ENCODE measurements at places on chromosomes 11 and 22. TPM values are rescaled to one million over a fixed set of nuclear protein-coding genes. Genes with fewer than 3 reads are reported as not detected.

- H3K4me3 ChIP-seq: no peak overlapping the region
- no peaks in the 10 kb centered on the region for H3K4me1 ChIP-seq
- H3K27ac ChIP-seq: no peak overlapping the region
- peaks cover 93% of the 10 kb centered on the region for H3K36me3 ChIP-seq
Measured at GRCh38 chr11:74871037-74871436, 77.9 kb downstream of the XRRA1 start.

GRCh38 chr11:126838779-126839178 lies 161.8 kb downstream of the KIRREL3 start:
- H3K4me1 ChIP-seq: no peaks in the 10 kb centered on the region
- H3K27me3 ChIP-seq: peaks cover 3% of the 10 kb centered on the region
- no peaks in the 10 kb centered on the region for H3K36me3 ChIP-seq
- no peak overlapping the region for H3K4me3 ChIP-seq

GRCh38 chr11:89361734-89362133 lies 129.4 kb downstream of the NOX4 start:
- H3K36me3 ChIP-seq: no peaks in the 10 kb centered on the region
- no peaks in the 10 kb centered on the region for H3K27me3 ChIP-seq
- H3K4me3 ChIP-seq: no peak overlapping the region
- H3K4me1 ChIP-seq: no peaks in the 10 kb centered on the region
- H3K27ac ChIP-seq: no peak overlapping the region

GRCh38 chr11:46659908-46660307 lies 40.5 kb downstream of the ARHGAP1 start:
- H3K27ac ChIP-seq: peak overlapping the region; percentile 3
- peaks cover 28% of the 10 kb centered on the region for H3K36me3 ChIP-seq
- H3K27me3 ChIP-seq: no peaks in the 10 kb centered on the region
- no peak for DNase-seq

- H3K4me3 ChIP-seq: no peak overlapping the region
- peaks cover 11% of the 10 kb centered on the region for H3K27me3 ChIP-seq
- H3K36me3 ChIP-seq: no peaks in the 10 kb centered on the region
- DNase-seq: no peak
- no peak overlapping the region for H3K27ac ChIP-seq
- H3K4me1 ChIP-seq: peaks cover 2% of the 10 kb centered on the region
Measured at GRCh38 chr11:70908223-70908622, 344.2 kb downstream of the SHANK2 start.

- no peak overlapping the region for H3K27ac ChIP-seq
- H3K4me1 ChIP-seq: peaks cover 3% of the 10 kb centered on the region
- H3K36me3 ChIP-seq: no peaks in the 10 kb centered on the region
- no peak overlapping the region for H3K4me3 ChIP-seq
- DNase-seq: no peak
Measured at GRCh38 chr11:11622772-11623171, 967 bp upstream of the GALNT18 start.

GRCh38 chr11:116697011-116697410 lies 75.8 kb downstream of the BUD13 start:
- H3K27ac ChIP-seq: no peak overlapping the region
- H3K4me1 ChIP-seq: no peaks in the 10 kb centered on the region
- no peaks in the 10 kb centered on the region for H3K27me3 ChIP-seq
- DNase-seq: no peak
- H3K4me3 ChIP-seq: no peak overlapping the region

GRCh38 chr11:88827018-88827676 lies 238.6 kb downstream of the GRM5 start:
- no peaks in the 10 kb centered on the region for H3K36me3 ChIP-seq
- H3K4me1 ChIP-seq: no peaks in the 10 kb centered on the region
- no peak overlapping the region for H3K27ac ChIP-seq
- H3K4me3 ChIP-seq: no peak overlapping the region
- DNase-seq: no peak
- H3K27me3 ChIP-seq: no peaks in the 10 kb centered on the region

The ARHGEF17 gene
- total RNA-seq: not detected

The MMP12 gene
- total RNA-seq: not detected

The MUC5AC gene
- not detected for total RNA-seq

Measured in activated CD8-positive, alpha-beta memory T cell treated with anti-CD3 and anti-CD28 coated beads, Interleukin-2, amount 10 ng/mL, durations not matched to agents 7 days and 5 days (primary cell).